ENCODE measurements at places on chromosomes 13 and 19. TPM values are rescaled to one million over a fixed set of nuclear protein-coding genes. Genes with fewer than 3 reads are reported as not detected.

The SPACA4 gene
- total RNA-seq, result 0.98 TPM

The DENND1C gene
- total RNA-seq, result 8.7 TPM

The ZNF799 gene
- total RNA-seq, result 8.7 TPM

The HSD11B1L gene
- 6.6 TPM for total RNA-seq

The DZIP1 gene
- total RNA-seq, result 7.1 TPM

GRCh38 chr13:113179374-113180230 is 21.2 kb downstream of the PROZ start:
- peaks cover 85% of the 10 kb centered on the region for H3K36me3 ChIP-seq
- H3K4me3 ChIP-seq, result no peak overlapping the region
- no peaks in the 10 kb centered on the region for H3K4me1 ChIP-seq
- no peak for DNase-seq

GRCh38 chr13:72788831-72789230 is 6.9 kb downstream of the PIBF1 start:
- H3K27me3 ChIP-seq, result no peaks in the 10 kb centered on the region
- H3K36me3 ChIP-seq, result peaks cover 43% of the 10 kb centered on the region
- no peak overlapping the region for H3K4me3 ChIP-seq
- H3K27ac ChIP-seq, result peak overlapping the region; percentile 58
- no peak for DNase-seq

GRCh38 chr13:83190020-83190419 is 692.3 kb downstream of the SLITRK1 start:
- no peak overlapping the region for H3K4me3 ChIP-seq
- no peaks in the 10 kb centered on the region for H3K4me1 ChIP-seq
- no peaks in the 10 kb centered on the region for H3K27me3 ChIP-seq
- no peak overlapping the region for H3K27ac ChIP-seq

DNA sequence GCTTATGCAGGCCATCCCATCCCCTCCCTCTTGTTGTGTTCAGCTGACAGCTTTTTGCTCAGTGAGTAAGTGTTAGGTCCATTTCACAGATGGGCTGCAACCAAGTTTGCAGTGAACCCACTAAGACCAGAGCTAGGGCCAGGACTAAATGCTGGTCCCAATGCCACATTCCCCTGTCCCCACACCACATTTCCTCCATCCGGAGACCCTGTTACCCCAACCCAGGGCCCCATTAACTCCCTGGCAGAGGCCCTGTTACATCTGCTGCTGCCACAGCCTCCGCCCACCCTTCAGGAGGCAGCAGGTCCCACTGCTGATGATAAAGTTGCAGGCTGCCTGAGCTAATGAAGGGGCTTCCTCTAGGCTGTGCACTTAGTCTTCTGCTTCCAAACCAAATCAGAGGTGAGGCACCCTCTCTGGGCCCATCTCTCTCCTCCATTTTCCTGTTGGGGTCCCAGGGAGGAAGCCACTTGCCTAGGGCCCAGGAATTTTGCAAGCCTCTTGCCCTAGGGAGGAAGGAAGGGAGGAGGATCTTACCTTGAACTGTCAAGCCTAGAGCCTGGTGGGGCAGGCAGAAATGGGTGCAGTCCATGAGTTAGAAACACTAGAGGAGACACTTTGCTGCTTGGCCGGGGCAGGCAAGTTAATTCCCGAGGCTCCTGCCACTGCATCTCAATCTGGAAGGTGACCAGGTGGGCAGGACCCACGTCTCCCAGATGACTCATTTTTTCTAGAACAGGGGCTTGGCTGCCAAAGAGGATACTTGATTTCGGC is 3.4 kb upstream of the USF2 start:
- peaks cover 5% of the 10 kb centered on the region for H3K36me3 ChIP-seq
- H3K27ac ChIP-seq, result peak overlapping the region; percentile 6
- no peak overlapping the region for H3K4me3 ChIP-seq
- peaks cover 30% of the 10 kb centered on the region for H3K4me1 ChIP-seq
- peak; percentile 51 for DNase-seq

DNA sequence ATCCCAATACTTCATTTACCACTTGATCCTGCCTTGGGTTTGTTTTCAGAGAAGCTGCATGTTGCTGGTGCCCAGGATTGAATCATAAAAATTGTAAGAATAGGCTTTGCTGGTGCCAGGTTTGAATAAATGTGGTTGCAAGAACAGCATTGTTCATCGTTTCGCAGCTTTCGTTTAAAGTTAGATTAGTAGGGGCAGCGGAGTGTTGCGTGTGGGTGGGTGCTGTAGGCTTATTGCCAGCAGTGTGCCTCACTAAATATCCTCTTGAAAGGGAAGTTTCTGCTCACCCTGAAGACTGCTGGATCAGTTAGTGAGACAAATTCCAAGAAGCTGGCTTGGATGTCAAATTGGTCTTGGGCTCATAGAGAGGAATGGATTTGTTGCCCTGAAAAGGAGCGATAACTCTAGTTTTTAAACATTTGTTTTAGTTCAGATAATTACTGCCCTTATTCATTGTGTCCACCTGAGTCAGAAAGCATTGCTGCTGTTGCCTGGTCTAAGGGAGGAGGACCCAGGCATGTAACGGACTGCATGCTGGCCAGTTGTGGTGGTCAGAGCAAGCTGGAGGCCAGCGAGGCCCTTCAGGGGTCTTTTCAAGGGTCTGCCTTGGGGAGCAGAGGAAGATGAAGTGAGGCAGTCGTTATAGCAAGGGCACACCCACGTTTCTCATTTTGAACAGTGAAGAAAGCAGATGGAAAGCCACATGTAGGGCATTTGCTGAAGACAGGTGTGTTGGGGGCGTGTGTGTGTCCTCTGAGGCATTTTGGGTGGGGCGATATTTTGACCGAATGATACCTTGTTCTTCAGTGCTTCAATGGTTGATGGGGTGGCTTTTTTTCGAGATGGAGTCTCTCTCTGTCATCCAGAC is 8.5 kb downstream of the ILF3 start:
- H3K36me3 ChIP-seq, result peaks cover 11% of the 10 kb centered on the region
- peaks cover 48% of the 10 kb centered on the region for H3K4me1 ChIP-seq
- DNase-seq, result no peak
- H3K27me3 ChIP-seq, result no peaks in the 10 kb centered on the region
- H3K4me3 ChIP-seq, result no peak overlapping the region

- H3K27ac ChIP-seq, result no peak overlapping the region
- H3K36me3 ChIP-seq, result no peaks in the 10 kb centered on the region
- H3K27me3 ChIP-seq, result peaks cover 4% of the 10 kb centered on the region
- no peak overlapping the region for H3K4me3 ChIP-seq
These were observed 128.4 kb upstream of the SPACA7 start for GRCh38 chr13:112247471-112248405.

DNA sequence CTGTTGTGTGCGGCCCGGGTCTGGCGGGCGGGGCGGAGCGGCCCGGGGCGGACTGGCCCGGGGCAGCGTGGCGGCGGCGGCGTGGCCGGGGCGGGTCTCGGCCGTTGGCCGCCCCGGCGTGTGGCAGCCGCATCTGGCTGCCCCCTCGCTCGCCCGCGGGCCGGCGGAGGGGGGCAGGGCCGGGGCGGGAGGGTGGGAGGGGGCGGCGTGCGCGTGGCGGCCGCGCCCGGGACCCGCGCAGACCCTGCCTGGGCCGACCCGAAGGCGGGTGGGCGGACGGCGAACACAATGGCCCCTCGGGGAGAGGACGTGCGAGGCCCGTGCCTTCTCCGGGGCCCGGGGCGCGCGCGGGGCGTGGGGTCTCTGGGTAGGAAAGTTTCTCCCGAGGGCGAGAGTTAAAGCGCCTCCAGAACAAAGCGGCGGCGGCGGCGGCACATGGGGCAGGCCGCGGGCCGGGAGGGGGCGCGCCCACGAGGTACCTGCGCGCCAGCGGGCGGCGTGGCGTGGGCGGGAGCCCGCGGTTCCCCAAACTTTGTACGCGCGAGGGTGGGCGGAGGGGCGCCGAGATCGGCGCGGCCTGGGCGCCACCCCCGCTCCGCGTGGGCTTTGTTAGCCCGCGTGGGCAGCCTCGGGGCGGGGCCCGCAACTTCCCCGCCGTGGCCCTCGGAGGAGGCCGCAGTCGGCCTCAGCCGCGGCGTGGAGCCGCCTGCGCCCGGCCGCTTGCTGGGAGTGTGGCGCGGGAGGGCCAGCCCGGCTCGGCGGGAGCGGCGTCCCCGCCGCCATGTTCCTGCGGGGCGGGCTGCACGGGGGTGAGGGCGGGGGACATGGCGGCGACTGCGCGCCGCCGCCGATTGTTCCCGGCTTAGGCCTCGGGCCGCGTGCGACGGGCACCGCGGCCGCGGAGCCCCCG is 764 bp downstream of the MIR17HG start:
- H3K4me3 ChIP-seq, result peak overlapping the region; percentile 74
- peaks cover 13% of the 10 kb centered on the region for H3K36me3 ChIP-seq
- H3K27me3 ChIP-seq, result peaks cover 5% of the 10 kb centered on the region
- DNase-seq, result peak; percentile 83

DNA sequence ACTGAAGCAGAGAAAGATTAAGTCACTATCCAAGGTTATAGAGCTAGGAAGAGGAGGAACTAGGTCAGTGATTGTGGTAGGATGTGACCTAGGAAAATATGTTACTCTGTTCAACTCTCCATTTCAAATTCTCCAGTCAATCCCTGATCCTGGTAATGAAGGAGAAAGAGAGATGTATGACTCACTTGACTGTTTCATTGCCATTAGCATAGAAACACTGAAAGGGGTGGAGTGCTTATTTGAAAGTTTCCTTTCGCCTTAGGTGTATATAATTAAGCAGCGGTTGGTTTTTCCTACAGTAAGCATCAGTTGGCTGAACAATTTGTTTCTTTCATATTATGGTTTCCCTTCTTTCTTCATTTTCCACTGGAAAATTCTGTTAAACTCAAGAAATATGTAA is 198.1 kb upstream of the CSNK1A1L start:
- DNase-seq, result no peak
- no peaks in the 10 kb centered on the region for H3K27me3 ChIP-seq
- no peaks in the 10 kb centered on the region for H3K4me1 ChIP-seq
- no peak overlapping the region for H3K4me3 ChIP-seq
- H3K27ac ChIP-seq, result no peak overlapping the region

- peaks cover 69% of the 10 kb centered on the region for H3K4me1 ChIP-seq
- no peak for DNase-seq
- H3K27me3 ChIP-seq, result no peaks in the 10 kb centered on the region
- no peak overlapping the region for H3K4me3 ChIP-seq
These were observed 9.0 kb downstream of the STARD13 start for GRCh38 chr13:33276570-33276969.

DNA sequence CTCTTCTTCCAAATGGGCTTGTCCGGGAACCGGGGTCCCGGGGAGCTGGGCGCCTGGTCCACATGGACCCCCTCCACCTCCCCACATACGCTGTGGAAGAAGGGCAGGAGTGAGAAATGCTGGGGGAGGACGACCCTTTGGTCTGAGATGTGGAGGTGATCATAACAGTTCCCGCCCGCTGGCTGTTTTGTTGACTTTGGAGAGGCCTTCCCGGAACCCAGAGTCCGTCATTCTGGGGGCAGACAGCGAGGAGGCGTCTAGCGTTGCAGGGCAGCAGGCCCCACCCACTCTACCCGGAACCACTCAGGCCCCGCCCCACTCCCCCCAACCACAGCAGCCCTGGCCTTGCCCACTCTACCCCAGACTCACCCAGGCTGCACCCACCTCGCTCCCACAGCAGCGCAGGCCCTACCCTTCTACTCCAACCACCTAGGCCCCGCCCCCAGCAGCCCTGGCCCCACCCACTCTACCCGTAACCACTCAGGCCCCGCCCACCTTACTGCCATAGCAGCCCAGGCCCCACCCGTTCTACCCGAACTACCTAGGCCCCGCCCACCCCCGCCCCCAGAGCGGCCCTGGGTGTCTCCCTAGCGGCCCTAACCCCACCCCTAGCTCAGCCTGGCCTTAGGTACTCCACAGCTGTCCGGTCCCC is 7.1 kb downstream of the GPR108 start:
- H3K4me3 ChIP-seq, result peak overlapping the region; percentile 44
- H3K27ac ChIP-seq, result peak overlapping the region; percentile 70
- peaks cover 11% of the 10 kb centered on the region for H3K4me1 ChIP-seq
- H3K27me3 ChIP-seq, result no peaks in the 10 kb centered on the region

- H3K4me1 ChIP-seq, result no peaks in the 10 kb centered on the region
- H3K4me3 ChIP-seq, result no peak overlapping the region
- H3K36me3 ChIP-seq, result no peaks in the 10 kb centered on the region
- H3K27ac ChIP-seq, result no peak overlapping the region
These were observed 116.2 kb downstream of the OLFM4 start for GRCh38 chr13:53144826-53145225.
